Activated CD4-positive, alpha-beta T cell treated with anti-CD3 and anti-CD28 coated beads, Interleukin-2, amount 50 U/mL, for 1 hour (primary cell): ENCODE measurements at places on chromosomes 3 and 15.
A peak's percentile ranks its signal among the peaks of the same experiment; 100 is the strongest.

DNA sequence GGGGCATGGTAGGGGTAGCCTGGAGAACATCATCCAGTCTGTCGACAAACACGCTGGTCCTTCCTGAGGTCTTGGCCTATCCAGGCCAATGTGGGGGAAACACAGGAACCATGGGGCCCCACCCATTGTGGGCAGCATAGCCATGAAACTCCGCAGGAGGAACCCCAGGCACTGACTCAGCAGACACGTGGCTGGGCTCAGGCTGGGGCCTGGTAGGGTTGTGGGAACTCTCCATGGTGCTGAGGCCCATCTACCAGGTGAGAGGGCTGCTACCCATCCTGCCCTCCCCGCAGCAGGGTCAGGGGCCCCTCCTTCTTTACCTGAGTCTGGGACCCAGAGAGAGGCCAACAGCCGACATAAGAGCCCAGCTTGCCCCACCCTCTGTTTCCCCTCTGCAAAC is 22.6 kb upstream of the CACNA2D2 start:
- peak; percentile 41 for DNase-seq

- DNase-seq, result no peak
Measured at GRCh38 chr15:80549191-80549590, 145.0 kb downstream of the ARNT2 start.

GRCh38 chr3:58029842-58030584 is 21.8 kb downstream of the FLNB start:
- no peak for DNase-seq

DNA sequence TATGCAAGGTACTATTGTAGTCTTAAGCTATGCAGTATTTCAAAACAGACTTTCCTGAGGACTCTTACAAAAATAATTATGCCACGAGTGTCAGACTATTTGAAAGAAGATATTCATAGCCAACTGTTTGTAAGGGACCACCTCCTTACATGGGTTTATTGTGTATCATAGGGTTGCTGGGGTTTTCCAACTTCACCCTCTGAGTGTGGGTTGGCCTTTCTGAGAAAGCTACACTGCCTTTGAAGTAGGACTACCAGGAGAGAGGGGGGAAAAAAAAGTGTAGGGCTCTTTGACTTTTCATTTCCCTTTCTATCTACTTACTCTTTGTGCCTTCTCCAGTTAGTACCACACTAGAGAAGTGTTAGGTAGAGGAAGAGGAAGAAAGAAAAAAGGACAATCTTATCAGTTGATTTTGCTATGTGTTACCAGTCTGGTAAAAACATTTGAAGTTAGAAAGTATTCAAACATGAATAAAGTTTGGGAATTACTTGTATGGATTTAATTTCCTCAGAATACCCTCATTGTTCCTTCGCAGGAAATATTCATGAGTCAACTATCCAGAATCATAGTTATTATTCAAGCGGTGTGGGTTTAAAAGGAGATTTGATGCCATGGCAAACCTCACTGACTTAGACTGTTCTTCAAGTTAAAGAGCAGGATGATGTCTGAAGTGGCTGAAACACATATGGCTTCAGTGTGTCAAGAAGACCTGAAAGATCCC is 329.3 kb upstream of the THBS1 start:
- no peak for DNase-seq

DNA sequence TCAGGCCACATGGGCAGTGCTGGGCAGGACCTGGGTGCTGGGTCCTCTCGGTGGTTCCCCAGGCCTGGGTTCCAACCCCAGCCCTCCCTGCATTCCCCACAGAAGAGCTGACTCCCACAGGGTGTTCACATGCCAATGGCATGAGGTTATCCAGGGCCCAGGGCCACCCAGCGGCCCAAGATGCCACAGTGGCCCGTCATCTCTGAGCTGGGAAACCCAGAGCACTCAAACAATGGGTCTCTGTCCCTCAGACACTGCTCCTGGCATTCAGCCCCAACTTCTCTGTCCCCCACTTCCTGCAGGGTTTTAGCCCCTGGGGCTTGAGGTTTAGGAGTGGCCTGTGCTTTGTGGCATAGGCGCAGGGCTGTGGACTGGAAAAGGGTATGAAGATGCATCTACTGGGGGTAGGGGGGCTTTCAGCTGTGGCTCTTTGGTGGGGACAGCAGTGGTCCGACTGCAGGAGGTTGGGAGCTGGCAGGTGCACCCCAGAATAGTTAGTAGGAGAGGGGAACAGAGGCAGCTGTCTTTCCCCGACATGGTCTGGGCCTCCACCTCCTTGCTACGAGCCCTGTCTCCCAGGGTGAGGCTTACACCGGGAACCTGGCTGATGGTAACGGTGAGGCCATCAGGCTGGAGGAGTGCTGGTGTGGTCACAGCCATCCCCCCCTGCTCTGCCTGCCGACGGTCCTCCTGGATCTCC is 1.7 kb downstream of the CCDC9B start:
- no peak for DNase-seq

GRCh38 chr3:73719413-73719851 is 94.7 kb upstream of the PDZRN3 start:
- no peak for DNase-seq

DNA sequence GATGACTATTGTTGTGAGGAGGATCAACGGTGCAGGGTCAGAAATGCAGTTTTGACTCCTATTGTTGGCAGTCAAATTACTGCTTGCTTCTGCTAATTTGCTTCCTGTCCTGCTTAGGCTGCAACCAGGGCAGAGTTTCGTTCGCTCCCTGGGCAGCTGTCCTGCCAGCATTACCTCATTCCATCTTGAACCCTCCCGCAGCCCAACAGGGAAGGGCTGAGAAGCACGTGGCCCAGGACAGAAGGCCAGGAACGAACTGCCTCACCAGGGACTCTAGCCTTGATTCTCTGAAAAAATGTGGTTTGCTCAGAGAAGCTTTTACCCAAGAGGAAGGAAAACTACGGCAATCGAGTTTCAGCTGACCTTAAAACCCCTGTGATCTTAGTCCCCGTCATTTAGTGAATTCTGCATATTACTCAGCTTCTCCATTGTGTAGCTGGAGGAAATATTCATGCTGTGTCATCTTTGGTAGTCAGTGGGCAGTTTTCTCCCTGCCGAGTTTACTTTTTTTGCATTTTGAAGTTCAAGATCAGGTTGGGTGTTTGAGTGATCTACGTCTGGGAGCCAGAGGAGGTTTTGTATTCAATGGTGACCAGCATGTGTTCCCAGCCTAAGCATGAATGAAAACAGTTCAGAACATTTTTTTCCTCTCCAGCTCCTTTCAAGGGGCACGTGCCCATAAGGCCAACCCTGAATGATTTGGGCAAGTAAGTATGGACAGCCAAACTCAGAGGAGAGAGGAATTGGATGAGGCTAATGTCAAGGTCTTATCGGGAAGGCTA is 23.0 kb downstream of the TLNRD1 start:
- DNase-seq, result no peak

DNA sequence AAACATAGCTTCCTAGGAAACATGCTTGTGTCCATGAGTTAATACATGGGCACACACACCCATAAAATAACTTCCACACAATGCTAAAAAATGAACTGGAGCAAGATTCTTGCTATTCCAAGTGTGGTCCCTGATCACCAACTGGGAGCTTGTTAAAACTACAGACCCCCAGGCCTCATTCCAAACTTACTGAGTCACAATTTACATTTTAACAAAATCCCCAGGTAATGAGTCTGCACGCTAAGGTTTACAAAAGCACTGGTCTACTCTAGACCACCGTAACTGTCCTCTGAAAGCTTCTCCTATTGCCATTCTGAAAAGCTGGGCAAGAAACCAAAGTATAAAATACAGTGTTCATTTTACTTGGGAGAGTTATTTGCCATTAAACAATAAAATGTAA is 45.4 kb downstream of the IGF2BP2 start:
- no peak for DNase-seq

- DNase-seq, result no peak
Measured at GRCh38 chr3:42999212-42999611, 20.1 kb downstream of the GASK1A start.

DNA sequence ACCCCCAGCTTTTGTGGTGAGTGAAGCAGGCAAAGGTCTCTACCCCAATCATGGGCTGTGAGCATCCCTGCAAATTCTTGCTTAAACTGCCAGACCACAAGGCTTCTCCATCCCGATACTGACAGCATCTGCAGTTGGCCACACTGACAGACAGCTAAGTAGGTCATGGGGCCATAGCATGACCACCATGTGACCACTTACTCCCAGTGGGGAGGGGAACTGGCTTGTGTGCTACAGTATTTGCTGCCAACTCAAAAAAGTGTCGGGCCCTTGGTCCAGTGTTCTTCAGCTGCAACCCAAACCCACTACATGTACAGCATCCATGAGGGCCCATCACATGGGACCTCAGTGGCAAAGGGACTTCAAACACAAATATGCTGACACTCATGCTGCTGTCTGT is 103.4 kb downstream of the SEC22A start:
- no peak for DNase-seq

DNA sequence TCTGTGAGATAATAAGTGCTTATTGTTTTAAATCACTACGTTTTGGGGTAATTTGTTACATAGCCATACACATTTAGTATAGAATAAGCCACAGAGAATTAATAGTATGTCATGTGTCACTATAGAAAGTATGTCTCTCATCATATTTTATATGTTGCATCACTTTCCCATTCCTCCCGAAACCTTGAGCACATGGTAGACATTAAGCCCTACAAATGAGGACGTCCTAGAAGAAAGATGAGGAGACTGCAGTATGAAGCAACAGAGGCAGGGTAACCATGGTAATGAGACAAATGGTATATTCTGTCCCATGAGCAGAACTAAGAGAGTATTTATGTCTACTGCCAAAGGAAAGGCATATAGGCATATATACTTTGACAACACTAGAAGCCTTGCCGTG is 720.2 kb downstream of the ROBO1 start:
- no peak for DNase-seq

GRCh38 chr3:57420001-57420400 is 124.1 kb downstream of the DNAH12 start:
- DNase-seq, result no peak

DNA sequence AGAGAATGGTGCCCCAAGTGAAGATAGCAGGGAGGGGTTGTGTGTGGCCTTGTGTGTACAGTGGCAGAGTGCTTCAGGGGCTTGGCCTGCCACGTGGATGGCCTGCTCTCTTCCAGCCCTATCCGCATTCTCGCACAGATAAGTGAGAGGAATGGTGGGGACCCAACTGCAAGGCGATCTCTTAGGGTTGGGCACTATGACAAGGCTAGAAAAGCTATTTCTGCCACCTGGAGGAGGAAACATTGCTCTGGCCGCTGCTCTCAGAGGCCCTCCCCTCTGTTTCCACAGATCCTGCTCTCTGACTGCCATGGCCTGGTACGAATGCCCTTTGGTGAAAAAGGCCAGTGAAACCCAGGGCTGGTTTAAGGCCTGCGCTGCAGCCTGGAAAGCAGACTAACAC is 20.6 kb downstream of the EEFSEC start:
- DNase-seq, result no peak

DNA sequence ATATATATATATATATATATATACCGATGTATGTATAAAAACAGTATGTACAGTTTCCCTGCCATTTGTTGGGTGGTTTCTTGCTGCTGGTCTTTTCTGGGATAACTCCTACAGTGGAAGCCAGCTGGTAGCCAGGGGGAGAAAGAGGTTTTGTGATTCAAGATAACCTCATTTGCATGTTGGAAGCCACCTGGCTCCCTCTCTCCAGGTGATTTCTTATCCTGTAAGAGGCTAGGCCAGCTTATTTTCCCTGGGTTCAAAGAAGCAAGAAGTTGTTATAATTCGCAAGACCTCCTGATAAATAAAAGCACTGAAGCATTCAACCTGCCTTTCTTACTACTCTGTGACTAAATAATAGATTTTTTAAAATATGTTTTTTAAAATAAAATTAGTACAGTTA is 443.3 kb downstream of the VGLL3 start:
- DNase-seq, result no peak

DNA sequence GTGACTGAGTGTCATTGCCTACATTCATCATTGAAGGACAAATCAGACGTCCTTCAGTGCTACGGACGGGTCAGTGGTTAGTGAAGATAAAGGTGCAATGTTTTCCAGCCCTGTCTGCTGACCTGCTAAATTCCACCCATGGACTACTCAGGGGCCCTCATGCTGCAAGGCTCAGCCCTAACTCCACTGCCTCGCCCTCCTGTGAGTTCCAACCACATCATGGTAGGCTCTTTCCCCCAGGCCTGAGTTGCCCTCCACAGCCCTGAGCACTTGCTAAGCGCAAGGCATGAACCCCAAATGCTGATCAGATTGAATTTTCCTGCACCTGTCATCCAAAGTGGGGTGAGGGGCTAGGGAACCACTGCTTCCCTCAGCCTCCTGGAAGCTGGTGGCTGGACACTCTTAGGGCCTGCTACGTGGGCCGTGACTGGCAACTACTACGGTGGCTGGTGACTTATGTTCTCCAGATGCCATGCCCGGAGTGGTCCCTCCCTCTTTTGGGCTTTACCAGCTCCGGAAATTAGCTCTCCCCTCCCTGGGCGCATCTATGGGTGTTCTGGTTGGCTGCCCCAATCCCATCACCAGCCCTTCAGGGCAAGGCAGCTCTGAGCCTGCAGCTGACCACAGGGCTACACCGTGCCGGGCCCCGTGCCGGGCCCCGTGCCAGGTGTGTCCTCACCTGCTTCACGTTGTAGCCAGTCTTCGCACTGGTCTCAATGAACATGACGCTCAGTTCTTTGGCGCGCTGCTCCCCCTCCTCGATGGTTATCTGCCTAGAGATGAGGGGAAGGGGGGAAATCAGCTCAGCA is 32.1 kb downstream of the SRPRB start:
- DNase-seq, result no peak

DNA sequence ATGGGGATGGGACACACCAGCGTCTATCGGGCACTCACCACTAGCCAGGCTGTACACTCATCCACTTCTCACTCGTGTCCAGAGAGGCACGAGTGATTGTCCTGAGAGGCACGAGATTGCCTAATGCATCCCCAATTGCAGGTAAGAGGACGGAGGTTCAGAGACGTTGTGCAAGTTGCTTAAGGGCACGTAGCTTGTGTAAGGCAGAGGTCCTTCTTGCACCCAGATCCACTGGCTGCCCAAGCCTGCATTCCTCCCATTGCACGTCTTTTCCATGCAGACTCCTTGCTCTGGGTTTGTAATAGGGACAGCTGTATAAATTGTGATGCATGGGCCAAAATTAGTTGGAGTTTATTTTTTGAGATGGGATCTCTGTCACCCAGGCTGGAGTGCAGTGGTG is 264.3 kb downstream of the PLCL2 start:
- no peak for DNase-seq

DNA sequence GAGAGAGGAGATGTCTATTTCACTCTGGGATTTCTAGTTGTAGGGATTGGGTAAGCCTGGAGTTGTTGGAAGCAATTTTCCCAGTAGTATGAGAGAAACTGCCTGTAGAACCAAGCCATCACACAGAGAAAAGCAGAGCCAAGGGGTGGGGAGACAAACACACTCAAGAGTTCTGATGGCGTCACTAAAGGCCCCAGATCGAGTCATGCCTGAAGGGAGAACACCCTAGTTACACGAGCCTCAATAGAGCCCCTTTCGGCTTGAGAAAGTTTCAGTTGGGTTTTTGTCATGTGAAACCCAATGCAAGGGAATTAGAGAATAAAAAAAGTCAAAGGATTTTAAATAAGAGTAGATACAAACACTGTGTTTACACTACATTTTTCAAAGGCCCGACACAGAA is 66.1 kb upstream of the PFN2 start:
- no peak for DNase-seq

- no peak for DNase-seq
Measured at GRCh38 chr3:181239441-181239840, 249.9 kb upstream of the DNAJC19 start.

DNA sequence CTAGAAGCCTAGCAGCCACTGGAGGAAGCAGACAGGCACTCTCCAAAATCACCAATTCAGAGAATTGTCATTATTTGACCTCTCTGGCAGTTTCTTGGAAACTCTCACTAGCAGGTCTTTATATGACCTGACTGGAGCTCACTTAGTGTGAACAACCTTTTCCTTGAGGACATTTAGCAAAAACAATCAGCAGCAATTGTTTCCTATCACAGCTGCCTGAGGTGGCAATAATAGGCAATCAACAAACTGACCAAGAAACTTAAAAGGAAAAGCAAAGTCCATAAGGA is 162.4 kb upstream of the STT3B start:
- no peak for DNase-seq
